CD14-positive monocyte (primary cell): ENCODE measurements at places on chromosomes 4 and X.

GRCh38 chr4:21592970-21593670, 355.5 kb downstream of the KCNIP4 start:
- DNase-seq: no peak

DNA sequence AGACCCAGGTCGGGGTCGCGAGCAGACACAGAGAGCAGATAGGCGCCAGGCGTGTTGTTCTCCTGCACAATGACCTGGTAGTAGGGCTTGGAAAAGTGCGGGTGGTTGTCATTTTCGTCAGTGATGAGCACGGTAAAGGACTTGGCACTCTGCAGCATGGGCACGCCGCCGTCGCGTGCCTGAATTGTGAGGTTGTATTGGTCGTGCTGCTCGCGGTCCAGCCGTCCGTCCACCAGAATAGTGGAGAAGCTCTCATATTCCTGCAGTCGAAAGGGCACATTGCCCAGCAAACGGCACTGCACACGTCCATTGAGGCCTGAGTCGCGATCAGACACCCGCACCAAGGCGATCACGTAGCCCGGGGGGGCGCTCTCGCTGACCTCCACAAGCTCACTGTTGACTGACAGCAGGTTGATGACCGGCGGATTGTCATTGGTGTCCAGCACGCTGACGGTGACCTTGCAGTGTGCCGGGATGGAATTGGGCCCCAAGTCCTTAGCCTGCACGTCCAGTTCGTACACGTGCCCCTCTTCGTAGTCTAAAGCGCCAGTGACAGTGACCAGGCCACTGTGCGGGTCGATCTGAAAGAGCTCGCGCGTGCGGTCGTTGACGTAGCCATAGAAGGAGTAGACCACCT, 2.8 kb downstream of the PCDH19 start:
- no peak for DNase-seq

DNA sequence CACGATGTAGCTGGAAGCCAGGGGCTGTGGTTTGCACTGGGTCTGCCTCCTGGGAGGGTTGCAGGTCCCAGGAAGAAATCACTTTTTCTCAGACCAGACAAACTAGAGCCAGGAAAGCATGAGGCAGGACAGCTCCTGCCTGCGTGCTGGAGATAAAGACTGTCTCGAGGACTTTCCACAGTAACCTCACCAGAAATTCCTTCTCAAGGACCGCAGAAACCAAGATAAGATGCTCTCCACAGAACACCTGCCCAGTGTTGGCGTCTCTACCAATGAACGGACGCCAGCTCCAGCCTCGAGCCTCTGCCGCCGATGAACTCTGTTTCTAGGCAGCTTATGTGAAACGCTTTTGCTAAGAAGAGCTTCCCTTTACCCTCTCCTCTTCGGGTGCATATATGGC, 76.9 kb upstream of the AFAP1 start:
- no peak for DNase-seq

DNA sequence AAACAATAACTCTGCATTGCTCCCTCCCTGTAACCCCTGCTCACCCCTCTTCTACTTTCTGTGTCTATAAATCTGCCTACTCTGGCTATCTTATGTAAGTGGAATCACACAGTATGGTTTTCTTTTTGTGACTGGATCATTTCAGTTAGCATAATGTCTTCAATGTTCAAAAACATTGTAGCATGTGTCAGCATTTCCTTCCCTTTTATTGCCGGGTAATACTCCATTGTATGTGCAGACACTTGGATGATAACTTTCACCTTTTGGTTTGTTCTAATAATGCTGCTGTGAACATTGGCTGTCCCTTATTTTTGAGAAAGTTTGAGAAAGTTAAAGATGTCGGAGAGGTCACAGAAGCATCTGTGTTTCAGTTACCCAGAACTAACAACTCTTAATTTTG, 60.6 kb upstream of the TLR2 start:
- DNase-seq: no peak

DNA sequence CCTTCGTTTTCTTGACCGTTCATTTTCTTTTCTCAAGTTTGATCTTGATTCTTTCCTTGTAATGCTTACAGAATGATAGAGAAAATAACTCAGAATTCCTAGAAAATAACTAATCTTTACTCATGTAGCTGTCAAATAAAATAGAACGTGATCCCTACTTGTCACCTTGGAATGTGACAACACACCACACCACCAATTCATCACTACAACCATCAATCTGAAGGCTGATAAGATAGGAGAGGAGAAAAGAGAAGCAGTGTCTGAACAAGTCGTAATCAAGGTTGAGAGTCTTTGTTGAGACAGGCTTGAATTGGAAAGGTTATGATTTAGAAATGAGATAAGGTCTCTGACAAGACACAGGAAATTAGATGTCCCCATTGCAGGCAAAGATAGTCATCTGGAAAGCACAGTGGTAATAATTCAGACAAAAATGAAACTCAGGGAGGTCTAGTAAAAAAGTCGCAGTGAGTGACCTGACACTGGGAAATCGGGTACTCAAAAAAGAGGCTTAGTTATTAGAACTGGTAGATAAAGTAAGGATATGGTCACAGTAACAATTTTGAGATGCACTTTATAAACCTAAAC, 456.2 kb downstream of the FAT4 start:
- DNase-seq: no peak
